Stimulated activated CD8-positive, alpha-beta memory T cell treated with anti-CD3 and anti-CD28 coated beads, Interleukin-7, amount 100 ng/mL, for 1 hour (primary cell): ENCODE measurements at places on chromosomes 7 and 10.

DNA sequence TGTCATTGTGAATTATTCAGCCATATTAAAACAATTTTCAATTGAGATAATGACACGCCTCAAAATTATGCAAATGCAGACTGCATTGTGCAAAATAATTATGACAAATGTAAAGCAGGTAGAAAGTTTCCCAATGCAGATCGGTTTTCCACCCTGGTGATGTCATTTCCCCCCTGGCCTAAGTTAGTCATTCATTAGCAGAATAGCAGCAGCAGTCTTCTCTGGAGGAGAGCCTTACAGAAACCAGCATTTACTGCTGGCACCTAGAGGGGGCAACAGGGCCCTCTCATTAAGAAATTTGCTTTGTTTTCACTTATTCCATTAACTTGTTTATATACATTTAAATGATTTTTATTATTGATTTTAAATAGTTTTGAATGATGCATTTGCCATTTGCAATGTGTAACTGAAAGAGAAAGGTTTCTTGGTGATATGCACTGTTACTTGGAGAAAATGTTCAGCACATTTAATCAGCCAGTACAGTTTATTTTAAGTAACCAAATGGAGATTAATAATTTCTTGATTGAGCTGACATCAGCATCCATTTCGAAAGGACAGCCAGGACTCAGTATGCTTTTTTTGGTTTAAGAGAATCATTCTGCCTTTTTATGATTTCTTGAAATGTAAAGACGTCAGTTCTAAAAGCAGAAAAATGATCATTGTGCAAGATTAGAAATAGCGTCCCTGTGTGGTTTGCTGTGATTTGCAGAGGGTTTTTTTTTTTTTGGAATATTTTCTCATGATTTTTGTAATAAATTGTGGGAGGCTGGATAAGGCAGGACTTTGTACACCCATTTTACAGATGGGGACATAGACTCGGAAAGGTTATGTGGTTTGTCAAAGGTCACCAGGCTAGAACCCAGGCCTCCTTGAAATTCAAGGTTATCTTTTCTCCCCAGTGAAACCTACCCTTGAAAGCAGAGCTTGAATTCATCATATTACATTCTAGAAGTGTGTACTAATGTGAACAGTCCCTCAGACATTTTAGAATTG lies 3.5 kb downstream of the ARID5B start:
- DNase-seq: no peak

DNA sequence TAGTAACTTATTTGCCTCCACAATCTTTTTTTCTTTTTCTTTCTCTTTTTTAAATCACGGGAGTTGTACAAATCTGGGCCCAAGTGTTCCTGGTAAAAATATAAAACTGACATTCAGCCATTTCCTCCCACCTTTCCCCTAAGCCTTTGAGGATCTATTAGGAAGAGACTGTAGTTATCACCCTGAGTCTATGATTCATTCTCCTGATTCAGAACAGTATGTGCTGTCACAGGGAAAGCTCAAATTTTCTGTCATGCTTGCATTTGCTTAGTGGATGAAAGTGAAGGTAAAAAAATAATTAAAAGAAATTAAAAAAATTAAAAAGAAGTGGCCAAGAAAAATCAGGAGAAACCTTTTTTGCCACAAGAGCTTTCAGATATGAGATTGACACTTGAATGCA lies 71.7 kb downstream of the KIF20B start:
- DNase-seq: no peak

DNA sequence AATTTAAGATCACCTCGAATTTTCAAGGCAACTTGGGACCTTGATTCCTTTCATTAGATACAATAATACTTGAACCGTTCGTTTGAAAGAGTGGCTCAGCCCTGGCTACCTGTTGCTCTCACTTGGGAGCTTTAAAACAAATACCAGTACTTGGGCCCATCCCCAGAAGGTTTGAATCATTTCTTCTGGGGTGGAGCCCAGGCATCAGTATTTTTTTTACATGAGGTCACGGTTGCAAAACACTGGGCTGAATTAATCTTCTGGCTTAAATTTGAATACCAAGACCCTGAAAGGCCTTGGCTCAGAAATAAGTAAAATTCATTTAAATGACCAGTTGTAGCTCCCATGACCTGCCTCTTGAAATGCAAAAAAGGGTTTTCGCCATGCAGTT lies 214.9 kb downstream of the CREB5 start:
- no peak for DNase-seq

DNA sequence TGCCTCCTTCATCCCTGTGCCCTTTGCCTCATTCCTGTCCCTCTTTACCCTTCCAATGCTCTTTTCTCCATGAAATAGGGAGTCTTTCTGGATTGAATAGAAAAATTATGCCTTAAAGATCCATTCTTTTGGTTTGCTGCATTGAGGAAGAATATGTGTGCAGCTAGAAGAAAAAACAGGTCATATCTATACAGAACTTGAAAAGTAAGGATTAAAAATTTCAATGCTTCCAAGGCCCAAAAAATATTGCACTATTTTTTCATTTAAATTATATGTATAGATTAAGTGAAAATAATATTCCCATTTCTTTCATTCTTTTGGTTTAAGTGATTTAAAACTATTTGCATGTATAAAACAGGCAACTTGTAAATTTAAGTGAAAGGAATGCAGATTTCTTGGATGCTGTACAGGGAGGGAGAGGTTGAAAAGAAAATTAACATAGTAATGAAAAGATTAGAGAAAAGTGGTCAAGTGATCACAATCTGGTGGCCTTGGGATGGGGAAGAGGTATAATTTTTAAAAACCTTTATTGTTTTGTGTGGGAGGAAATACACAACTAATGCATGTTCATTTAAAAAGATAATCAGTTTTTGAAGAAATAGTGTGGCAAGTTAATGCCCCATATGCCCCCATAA lies 18.5 kb upstream of the EVX1 start:
- no peak for DNase-seq

- DNase-seq: no peak
Observed at GRCh38 chr7:42456267-42456666, 219.3 kb upstream of the GLI3 start.
